ENCODE measurements at places on chromosomes 12 and 14.

DNA sequence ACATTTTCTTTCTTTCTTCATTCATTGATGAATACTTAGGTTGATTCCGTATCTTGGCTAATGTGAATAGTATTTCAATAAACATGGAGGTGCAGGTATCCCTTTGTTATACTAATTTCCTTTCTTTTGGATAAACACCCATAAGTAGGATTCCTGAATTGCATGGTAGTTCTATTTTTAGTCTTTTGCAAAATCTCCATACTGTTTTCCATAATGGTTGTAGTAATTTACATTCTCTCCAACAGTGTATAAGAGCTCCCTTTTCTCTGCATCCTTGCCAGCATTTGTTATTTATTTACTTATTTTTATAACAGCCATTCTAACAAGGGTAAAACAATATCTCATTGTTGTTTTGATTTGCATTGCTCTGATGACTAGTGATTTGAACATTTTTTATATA is 36.6 kb downstream of the PIK3C2G start:
- DNase-seq = no peak

DNA sequence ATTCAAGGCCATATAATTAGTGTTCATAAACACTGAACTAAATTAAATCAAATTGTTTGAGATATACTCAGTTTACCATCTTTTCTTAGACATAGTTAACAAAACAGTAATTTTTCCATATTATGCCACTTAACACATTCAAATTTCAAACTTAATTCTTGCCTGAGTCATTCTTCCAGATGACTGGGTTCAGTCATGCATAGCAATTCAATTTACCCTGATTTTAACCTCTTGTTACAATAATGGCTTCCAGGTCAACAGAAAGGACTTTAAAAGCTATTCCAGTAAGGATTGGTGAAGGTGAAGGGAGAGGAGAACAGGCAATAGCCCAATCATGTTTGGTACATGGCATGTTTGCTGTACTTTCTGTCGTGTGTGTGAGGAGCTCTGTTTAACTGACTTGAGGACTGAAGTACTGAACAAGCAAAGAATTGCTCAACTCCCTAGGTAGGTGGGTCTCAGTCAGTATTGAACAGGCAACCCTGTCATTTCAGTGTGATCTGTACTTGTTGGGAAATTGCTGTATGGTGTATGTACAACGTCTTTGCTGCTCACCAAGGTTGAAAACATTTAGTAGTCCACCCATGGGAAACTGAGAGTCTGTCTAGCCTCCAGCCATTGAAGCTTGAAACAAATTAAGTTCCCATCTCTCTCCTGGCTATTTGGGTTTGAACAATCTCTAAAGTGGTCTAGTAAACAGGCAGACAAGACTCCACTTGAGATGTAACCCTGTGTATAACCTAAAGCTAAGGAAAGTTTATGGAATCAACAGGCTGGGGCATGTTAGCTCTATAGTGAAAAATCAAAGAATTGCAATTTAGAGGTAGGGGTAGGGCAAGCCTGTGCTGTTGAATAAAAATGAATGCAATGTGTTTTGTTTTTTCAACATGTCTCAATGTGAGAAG is 327.2 kb downstream of the BTG1 start:
- no peak for DNase-seq

GRCh38 chr12:132837693-132838409 is 9.2 kb upstream of the GOLGA3 start:
- DNase-seq = no peak

DNA sequence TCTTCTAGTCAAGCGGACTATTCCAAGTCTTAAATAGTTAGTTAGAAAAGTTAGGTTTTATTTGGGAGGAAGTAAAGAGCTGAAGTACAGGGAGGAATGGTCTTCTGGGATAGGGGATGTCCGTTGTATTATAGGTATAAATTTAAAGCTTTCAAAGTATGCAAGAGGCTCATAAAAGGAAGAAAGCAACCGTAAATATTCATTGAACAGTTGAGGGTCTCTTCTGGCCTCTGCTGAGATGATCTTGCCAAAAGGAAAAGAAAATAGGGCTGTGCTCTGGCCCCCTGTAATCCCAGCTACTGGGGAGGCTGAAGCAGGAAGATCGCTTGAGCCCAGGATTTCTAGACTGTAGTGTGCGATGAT is 377 bp upstream of the TIMELESS start:
- no peak for DNase-seq

- peak; percentile 72 for DNase-seq
These were observed 25.4 kb upstream of the EIF4B start for GRCh38 chr12:52980650-52981423.

GRCh38 chr12:26226122-26226521 is 30.7 kb downstream of the SSPN start:
- DNase-seq = no peak

- DNase-seq = no peak
These were observed 70.1 kb upstream of the TTC7B start for GRCh38 chr14:90886297-90886815.

DNA sequence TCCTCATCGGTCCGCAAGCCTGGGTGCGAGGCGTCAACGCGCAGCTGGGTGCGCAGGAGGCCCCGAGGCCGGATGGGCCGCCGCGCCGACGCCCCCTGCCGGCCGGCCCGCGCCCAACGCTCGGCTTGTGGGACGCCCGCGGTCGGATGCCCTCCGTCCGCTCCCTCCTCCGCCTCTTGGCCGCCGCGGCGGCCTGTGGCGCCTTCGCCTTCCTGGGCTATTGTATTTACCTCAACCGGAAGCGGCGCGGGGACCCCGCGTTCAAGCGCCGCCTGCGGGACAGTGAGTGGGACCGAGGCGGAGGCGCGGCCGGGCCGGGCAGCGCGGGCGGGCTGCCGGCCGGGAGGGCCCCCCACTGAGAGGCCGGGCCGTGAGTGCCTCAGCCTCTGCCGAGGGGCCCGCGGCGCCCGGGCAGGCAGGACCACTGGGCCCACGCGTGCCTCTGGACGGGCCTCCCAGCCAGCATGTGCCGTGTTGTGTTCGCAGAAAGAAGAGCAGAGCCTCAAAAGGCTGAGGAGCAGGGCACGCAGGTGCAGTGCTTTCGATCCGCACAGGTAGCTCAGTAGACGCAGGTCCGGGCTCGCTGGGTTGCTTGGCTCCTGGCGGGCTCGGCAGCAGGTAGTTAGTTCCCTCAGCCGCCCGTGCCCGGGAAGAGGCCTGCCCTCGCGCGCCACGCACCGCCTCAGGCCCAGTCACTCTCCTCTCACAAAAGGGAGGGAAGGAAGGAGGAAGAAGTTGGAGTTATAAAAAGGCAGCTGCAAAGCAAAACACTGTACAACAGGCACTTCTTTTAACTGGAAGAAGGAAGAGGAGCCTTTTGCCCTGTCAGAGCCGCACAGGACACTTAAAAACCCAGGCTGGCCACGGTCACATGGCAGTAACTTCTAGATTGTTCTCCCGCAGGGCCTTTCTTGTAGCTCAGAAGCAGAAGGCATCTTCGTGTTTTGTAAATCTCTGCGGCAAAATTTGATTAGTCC is at the start of gene TOMM20L:
Gene TOMM20L, plus strand, starts transcription at position 119 of the 977 bp plus-strand sequence. Its CDS starts 28 bp downstream, at position 147.
- DNase-seq = peak; percentile 75

- no peak for DNase-seq
These were observed 5.5 kb downstream of the PNN start for GRCh38 chr14:39180553-39180952.

- no peak for DNase-seq
These were observed 244.2 kb downstream of the GPHN start for GRCh38 chr14:66752109-66752508.

DNA sequence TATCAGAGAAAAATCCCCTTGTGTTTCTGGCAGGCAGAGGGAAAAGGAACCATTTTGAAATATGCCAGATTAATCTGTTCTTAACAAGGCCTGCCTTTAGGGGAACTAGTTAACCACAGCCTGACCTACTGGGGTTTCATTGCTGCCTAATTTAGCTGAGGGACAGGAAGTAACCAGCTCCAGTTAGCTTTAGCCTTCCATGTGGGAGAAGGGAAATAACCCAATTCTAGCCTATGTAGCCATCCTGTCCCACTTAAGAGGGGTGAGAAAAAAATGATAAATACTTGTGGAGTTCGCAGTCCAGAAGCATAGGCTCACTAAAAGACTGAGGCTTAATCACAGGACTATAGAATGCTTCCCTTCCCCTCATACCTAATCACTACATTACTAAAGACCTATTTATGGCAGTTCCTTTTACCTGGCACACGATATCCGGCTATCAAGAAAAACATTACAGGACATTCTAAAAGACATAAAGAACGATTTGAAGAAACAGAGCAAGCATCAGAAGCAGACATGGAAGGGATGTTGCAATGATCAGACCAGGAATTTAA is 22.8 kb downstream of the COX8C start:
- no peak for DNase-seq

DNA sequence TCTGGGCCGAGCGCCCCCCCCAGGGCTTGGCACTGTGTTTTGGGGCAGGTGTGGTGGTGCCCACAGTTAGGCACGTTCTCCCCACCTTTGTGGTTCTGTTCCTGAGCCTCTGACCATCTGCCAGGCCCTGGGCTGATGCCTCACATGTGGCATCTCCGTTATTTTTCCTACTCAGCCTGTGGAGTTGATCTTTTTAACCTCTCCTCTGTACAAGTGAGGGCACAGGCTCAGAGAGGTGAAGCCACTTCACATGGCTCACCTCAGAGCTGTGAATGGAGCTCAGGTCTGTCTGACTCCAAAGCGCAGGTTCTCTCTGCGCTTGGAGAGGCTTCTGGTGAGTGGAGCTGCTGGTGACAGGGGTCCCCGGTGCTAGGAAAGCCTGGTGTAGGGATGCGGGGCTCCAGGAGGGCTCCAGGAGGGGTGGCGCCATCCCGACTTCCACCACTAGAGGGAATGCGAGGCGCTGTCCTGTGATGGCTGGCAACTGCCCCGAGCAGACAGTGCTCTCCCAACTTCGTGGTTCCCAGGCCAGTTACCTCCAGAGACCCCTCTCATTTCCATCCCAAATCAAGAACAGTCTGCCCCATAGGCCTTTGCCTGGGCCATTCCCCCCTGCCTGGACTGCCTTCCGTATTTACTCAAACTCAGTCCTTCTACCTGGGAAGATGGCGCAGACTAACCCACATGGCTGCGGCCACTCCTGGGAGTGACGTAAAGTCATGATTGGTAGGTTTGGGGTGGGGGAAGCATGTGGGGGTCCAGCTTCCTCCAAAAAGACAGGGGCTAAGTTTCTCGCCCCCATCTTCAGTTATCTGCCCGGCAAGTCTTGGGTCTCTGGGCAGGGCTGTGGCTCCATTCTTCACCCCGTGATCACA is 9.9 kb downstream of the BCL7A start:
- DNase-seq = no peak

- DNase-seq = no peak
These were observed 12.1 kb downstream of the RNF212B start for GRCh38 chr14:23249824-23250223.

DNA sequence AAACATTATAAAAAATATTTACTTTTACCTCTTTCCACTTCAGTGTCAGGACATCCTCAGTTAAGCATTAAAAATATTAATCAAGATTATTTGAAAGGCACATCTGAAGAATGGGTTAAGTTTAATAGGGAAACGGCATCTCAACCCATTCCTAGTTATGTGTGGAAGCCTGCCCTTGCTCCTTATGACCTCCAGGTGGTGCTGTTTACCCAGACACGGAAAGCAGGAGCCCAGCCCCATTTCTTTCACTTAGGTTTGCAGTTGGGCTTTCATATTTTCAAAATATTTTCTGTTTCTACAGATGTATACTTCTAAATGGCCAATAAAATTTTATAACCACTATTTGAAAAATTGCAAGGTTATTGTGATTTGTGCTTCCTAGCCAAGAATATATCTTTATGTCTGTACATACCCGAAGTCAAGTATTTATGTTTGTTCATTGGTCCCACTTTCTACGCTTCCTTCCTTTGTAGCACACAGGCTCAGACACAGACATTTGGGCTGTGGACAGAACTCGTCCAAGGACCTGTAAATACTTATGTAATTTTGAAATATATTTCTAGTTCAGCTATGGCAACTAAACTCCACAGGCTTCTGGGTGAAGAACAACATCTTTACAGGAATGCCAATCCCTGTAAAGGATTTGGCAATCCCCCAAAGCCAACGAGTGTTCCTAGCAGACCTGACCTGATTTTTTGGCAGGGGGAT is 247.1 kb downstream of the AKAP6 start:
- no peak for DNase-seq

DNA sequence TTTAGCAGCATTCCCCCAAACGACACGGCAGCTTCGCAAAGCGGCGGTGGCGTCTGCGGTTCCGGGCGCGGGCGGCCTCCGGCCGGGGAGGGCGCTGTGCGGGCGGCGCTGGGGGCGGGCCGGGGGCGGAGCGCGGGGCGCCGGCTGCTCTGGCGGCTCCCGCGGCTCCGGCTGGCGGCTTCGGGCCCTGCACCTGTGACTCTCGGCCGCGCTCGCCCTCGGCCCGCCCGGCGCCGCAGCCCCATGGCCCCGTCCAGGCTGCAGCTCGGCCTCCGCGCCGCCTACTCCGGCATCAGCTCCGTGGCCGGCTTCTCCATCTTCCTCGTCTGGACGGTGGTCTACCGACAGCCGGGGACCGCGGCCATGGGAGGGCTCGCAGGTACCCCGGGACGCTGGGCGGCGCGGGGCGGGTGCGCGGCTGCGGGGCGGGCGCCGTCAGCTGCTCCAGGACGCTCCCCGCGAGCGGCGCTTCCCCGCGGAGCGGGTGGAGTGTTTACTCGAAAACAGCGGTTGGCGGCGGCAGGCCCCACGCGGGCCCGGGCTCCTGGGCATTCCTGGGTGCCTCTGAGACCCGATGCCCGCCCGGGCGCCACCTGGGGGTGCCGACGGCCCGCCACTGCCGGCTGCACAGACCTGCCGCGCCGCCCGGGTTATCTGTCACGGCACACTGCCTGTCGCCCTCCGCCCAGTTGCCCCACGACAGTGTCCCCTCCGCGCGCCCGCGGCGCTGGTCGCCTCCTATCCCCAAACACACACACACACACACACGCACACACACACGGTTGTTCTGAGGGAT is at the start of gene SLC48A1:
Gene SLC48A1, plus strand, starts transcription at position 177 of the 796 bp plus-strand sequence. Its CDS starts 67 bp downstream, at position 244.
- peak; percentile 63 for DNase-seq

DNA sequence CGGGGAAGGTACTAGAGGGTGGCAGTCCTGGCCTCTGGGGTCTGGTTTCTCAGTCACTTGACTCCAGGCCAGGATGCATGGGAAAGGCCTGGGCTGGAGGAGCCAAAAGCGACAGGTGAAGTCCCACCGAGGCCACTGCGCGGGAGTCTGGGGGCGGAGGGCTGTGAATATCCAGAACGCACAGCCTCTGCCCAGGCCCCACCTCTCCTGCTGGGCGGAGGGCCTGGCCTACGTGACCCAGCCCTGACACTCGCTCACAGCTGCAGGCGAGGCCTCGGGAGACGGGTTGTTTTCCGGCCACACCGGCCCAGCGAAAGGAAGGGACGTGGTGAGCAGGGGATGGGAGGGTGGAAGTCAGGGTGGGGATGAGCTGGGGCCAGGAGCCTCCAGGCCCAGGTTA is 91.2 kb downstream of the RFLNA start:
- no peak for DNase-seq

GRCh38 chr14:21852061-21852664 is 178.5 kb upstream of the OR4E1 start:
- DNase-seq = peak; percentile 59

DNA sequence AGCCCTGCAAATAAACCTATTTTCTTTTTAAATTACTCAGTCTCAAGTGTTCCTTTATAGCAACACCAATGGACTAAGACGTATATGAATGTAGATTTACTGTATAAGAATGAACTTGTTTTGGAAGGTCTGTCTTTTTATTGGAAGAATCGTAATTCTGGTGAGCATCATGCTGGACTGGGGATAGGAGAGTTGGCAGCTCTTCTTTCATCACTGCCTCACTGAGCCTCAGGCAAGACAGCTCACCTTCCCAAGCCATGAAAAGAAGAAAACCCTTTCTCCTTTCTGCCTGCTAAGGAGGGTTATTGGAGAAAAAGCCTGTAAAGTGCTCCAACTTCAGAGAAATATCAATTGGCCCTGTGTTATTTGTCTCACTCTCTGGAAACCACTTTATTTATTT is 9.1 kb upstream of the RNF34 start:
- no peak for DNase-seq

Measured in T-helper 1 cell (primary cell).